ENCODE measurements at places on chromosomes 16 and 17.

DNA sequence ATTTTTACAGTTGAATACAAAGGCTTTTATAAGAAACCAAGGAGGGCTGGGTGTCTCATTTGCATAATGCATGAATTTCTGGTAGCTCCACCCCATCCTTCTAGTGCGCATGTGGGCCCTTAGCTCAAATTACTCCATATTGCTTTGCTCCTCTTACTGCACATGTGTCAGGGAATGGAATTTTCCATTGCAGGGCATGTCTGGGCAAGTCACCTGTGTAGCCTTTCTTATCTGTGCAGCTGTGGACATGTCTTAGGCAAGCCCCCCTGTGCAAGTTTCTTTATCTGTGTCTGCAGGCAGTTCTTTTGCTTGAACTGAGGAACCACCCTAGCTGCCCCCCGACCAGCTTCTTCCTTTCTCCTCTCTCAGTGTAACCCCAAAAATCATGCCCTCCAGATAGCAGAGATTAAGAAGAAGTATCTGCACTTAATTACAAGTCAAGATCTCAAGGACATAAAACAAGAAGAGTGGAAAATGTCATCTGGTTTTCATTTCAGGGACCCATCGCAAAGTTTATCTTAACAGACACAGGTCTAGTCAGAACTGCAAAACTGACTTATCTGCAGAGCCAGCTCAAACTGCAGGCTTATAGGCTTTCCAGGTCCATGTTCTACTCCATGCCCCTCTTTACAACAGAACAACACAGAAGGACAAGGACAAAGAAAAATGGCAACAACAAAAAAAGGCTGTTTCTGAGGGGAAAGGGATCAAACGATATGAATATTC is 137.9 kb upstream of the HS3ST4 start:
- DNase-seq, result no peak

- DNase-seq, result peak; percentile 49
These were observed at the start of gene CCDC57 for GRCh38 chr17:82212331-82213250. Gene CCDC57, minus strand, starts transcription at chr17:82212842. Its CDS starts 10,898 bp downstream, at chr17:82201944.

DNA sequence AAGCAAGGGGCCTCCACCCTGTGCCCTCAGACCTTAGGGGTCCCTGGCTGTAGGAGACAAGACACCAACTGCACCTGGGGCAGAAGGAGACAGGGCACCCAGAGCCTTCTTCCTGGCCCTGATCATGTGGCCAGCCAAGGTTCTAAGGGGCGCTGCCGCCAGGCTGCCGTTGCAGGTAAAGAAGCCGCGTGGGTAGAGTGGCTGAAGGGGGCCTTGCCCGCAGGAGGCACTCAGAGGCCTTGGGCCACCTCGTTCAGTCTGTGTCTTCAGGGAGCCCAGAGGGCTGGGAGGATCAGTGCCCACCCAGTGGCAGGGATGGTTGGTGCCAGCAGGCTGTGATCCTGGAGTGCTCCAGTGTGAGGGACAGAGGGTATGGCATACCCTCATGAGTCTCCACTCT is 1.6 kb upstream of the AATK start:
- DNase-seq, result no peak

DNA sequence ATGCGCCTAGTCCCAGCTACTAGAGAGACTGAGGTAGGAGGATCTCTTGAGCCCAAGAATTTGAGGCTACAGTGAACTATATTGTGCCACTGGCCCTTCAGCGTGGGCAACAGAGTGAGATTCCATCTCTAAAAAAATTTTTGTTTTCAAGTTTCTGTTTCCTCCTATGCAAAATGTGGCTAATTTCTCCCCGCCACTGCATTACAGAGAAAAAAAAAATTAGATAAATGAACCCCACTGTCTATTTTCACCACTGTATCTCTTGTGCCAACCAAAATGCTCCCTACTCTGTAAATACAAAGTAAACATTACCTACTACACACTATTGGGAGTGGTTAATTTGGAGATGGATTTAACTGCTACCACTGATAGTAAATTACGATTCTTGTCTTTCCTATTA is 2.0 kb downstream of the MARF1 start:
- no peak for DNase-seq

DNA sequence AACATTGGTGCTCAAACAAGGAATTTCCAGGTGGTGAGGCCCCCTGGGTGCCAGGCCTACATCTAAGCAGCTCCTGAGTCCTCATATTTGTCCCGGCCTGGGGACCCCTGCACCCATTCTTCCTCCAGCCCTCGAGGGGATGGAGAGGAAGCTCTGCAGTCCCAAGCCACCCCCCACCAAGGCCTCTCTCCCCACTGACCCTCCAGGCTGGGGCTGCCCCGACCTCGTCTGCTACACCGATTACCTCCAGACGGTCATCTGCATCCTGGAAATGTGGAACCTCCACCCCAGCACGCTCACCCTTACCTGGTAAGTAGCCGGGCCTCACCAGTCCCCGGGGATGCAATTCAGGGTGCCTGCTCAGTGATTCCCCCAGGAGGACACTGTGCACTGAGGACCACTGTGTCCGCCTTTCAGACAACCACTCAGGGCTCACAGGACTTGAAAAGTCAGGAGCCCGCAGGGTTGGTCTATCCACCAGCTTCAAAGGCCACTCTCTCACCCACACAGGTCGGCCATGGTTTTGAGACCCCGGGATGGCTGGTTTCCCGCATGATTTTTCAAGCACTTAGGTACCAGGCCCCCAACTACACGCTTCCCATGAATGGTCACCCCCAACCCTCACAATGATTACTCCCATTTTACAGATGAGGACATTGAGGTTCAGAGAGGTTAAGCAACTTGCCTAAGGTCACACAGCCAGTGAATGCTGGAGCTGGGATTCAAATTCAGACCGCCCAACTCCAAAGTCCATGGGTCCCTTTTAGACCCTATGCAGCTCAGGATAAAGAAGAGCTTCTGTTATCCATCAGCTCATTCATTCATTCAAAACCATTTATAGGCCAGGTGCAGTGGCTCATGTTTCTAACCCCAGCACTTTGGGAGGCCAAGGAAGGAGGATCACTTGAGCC is 32.4 kb downstream of the IL21R start:
- DNase-seq, result no peak

DNA sequence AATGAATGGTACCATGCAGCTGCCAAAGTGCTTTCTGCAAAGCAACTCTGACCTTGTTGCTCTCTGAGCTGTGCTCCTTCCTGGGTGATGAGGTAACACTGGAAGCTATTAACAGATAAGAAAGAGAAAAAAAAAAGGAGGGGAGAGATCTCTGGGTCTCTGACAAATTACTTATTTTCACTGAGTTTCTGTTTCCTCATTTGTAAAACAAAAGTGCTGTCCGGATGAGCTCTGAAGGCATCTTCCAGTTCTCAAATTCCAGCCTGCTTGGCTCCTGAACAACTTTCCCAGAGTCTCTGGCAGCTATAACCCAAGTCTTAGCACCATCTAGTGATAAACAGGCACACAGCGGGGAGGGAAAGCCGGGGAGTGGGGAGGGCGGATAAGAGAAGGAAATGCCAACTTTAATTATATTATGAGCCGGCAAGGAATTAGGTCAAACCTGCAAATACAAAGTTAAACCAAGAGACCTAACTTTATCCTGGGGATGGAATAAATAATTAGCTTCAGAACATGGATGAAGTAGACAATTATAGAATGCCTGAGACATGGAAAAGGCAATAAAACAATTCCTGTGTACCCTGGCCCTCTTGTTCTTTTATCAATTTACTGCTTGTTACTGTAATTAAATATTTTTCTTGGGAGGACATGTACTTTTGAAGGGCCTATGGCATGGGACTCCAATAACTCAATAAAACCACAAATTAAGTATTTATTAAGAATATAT is 61.3 kb upstream of the KIFC3 start:
- no peak for DNase-seq

GRCh38 chr16:48959747-48960146 is 321.9 kb downstream of the CBLN1 start:
- no peak for DNase-seq

GRCh38 chr17:792277-792676 is 10.1 kb downstream of the MRM3 start:
- DNase-seq, result no peak

DNA sequence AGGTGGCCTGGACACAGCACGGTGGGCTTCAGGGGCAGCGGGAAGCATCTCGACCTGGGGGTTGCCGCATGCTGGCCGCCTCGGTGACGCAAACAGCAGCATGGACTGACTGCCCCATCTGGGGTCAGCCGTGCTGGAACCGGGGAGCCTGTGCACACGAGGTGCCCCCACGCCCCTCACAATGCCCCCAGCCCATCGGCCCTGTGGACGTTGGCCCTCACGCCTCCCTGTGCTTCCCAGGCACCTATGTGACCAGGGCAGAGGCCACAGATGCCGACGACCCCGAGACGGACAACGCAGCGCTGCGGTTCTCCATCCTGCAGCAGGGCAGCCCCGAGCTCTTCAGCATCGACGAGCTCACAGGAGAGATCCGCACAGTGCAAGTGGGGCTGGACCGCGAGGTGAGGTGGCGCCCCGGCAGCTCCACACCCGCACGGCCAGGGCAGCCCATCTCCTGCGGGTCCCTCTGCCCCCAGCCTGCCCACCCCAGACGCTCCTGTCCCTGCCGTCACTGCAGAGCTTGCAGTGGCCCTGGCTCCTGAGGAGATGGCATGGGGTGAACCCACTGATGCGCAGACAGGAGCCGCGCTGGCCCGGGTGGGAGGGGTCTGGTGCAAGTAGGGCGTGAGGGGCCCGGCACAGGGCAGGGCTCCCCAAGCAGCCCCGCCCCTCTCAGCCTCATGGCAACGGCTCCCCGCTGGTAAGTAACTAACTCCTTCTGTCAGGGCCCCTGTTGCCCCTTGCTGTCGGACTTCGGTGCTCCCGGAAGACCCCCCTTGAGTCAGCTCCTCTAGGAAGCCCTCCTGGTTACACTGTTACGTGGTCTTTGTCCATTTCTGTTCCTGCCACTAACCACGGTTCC is 13.6 kb downstream of the CDH15 start:
- DNase-seq, result no peak

- DNase-seq, result no peak
These were observed 2.7 kb downstream of the SULT1A1 start for GRCh38 chr16:28607116-28607623.

DNA sequence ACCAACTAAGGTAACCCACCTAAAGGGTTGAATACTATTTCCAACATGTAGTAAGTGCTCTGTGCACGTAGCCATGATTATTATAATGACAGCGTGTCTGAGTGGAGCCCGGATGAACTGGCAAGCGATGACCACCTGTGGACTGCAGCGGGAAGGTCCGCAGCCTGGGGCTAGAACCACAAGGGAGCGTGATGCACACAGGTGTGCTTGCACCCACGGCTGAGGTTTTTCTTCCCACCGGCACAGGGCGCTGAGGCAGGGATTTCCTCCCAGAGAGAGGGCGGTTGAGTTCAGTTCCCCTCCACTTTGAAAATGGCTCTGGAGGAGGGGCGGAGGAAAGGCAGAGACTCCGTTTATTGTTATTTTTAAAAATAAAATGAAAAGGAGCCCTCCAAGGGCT is 221.7 kb upstream of the HSBP1 start:
- DNase-seq, result no peak

GRCh38 chr17:2393954-2394749 is 6.7 kb downstream of the MNT start:
- DNase-seq, result no peak

DNA sequence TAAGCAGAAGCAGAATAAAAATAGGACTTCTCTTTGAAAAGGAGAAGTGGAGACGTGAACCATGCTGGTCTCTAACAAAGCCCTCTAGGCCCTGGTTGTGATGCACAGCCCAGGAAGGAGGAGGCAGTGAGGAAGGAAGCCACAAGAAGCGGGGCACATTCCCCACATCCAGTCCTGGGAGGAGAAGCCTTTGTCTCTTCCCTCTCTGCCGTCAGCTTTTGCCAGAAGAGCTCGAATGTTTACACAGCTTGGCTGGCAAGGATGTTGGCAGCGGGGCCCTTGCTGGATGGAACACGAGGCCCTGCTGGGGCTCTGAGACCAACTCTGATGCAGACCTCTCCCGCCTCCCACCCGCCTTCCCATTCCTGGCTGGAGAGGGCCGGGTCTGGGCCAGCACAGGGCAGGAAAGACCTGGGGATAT is 91.3 kb downstream of the MAF start:
- no peak for DNase-seq

- DNase-seq, result peak; percentile 87
These were observed 636 bp upstream of the GABARAP start for GRCh38 chr17:7242717-7243452.

DNA sequence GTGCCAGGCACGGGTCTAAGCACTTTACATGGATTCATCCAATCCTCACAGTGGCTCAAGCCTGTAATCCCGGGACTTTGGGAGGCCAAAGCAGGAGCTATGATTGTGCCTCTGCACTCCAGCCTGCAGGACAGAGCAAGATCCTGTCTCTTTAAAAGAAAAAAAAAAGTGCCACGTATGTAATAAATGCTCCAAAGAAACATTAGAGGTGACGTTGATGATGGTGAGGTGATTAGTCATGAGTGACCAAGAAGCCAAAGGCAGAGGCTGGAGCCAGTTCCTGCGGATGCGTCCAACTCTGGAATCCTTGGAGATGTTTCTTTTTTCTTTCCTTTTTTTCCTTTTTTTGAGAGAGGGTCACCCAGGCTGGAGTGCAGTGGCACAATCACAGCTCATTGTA is 59.4 kb upstream of the SIAH1 start:
- DNase-seq, result no peak

GRCh38 chr17:83006515-83007455 is 72.6 kb upstream of the METRNL start:
- no peak for DNase-seq

DNA sequence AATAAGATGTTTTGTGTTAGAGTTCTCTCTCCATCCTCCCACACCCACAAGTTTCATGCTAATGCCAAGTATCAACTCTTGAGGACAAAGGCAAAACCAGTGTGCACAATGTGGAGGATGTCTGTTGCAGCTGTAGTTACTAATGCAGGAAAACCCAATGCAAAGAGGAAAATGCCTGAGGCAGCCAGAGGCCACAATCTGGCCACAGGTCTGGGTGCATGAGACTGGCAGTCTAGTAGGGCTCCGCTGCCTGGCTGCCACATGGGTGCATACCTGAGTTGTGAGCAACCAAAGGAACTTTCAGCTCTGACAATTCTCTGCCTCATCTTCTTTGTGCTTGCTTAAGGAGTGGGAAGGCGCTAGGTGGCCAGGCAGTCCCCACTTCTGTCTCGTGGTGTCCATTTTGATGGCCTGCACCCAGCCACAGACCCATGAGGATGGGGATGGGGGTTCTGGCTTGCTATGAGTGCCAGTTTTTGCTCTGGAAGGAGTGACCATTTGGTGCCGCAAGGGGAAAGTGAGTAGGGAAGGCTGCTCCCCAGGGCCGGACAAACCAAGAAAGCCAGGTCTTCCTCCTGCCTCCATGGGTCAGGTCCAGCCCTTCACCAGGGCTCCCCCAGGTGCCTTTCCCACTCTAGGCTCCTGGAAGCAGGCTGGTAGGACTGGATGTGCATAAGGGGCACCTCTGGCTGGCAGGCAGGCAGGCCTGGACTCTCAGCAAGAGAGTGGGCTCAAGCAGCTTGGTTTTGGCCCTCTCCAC is 4.2 kb upstream of the GFOD2 start:
- no peak for DNase-seq

DNA sequence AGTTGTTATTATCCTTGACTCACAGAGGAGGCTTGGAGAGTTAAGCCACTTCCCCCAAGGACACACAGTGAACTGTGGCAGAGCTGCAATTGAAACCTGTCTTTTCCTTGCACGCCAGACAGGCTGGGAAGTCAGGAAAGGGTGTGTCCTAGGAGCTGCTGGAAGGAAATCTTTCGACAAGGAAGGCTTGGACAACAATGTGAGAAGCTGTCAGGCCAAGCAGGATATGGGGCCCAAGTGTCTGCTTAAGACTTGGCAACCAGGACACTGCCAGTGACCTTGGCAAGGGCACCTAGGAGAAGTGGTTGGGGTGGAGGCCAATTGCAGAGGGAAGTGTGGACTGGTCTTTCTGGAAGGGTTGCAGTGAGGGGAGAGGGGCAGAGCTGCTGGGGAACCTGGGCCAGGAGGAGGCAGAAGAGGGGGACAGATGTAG is 2.1 kb upstream of the CAMKK1 start:
- DNase-seq, result no peak

- no peak for DNase-seq
These were observed 1.1 kb upstream of the TMEM106A start for GRCh38 chr17:43210576-43210975.

All from activated CD4-positive, CD25-positive, alpha-beta regulatory T cell (primary cell).